Hematopoietic multipotent progenitor cell treated with erythropoietin and hydrocortisone succinate and interleukin-3 and kit ligand, for 17 days (in vitro differentiated cells): ENCODE measurements at places on chromosomes 16 and 17.

- DNase-seq: no peak
These were observed 13.1 kb upstream of the PLCG2 start for GRCh38 chr16:81765969-81766368.

DNA sequence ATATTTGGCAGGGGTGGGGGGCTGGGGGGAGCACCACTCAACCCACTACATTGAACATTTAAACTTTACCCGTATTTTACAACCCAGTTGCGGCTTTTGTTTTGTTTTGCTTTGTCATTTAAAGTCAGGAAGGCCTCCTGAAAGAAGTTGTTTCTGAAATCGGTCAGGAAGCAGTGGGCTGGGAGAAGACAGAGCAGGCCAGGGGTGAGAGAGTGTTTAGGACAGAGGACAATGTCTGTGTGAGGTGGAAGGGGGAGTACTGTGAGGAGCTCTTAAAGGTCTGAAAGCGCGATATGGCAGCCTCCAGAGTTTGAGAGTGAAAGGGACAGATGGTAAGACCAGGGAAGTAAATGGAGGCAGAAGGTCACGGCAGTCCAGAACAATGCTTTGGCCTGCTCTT is 6.1 kb upstream of the WFIKKN2 start:
- DNase-seq: no peak

DNA sequence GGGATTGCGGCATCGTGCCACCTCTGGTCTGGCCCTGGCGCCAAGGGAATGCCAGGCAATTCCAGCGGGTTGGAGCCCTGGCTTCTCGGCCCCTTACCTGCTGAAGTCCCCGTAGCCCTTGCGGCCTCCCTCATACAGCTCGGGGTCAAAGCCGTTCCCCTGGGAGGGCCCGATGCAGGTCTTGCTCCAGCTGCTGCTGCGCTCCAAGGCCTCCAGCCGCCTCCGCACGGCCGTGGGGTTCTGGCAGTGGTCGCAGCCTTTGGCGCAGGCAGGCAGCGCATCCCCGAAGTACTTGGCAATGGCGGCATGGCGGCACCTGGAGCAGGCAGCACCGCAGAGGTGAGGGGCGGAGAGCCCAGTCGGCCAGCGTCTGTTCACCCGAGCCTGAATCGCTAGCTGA is 1.9 kb upstream of the SMIM5 start:
- DNase-seq: no peak

- no peak for DNase-seq
These were observed 3.6 kb downstream of the CLEC19A start for GRCh38 chr16:19288872-19289799.

GRCh38 chr16:78509965-78510364 is 410.5 kb downstream of the WWOX start:
- DNase-seq: no peak

GRCh38 chr16:89292443-89293078 is 75.1 kb downstream of the ZNF778 start:
- no peak for DNase-seq

DNA sequence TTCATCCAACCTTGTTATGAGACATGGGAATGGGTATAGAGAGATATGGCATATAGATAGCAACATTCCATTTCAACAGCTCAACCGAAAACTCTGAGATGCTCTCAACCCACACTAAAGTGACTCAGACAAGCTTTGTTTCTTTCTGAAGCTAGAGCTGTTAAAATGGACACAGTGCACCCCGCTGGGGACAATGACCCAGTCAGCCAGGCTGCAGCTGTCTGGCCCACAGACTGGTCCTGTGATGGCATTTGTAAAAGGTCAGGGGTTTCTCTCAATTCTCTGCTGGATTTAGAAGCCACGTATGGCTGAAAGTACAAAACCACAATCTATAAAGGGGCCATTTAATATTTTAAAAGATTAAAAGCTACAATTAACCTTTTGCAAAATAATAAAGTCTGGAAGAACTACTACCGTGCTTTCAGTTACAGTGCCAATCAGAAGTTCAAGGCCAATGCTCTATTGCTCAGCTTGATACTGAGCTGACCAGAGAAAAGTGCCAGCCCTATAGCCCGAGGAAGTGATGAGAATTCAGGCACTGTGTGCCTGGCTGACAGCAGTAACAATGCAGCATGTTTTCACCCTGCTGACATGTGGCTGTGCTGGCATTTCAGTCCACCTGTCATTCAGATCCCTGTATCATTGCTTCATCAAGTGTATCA is 60.2 kb downstream of the TEX2 start:
- no peak for DNase-seq

DNA sequence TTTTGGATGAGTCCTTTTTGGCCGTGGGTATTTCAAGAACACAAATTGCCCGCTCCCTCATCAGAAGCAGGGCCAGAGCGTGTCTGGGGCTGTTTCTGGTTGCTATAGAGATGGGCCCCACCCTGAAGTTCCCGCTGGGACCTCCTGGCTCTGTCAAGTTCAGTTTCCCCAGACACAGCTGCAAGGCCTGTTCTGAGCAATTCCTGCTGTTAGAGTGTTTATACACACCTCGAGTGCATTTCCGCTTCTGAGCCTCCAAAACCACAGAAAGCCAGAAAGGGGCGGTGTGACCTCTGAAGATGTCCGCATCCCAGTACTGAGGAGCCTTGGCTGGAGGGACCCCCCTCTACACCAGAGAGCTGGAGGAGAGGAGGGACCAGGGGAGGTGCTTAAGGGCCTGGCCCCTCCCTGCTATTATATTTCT is 9.3 kb upstream of the WBP2 start:
- no peak for DNase-seq

DNA sequence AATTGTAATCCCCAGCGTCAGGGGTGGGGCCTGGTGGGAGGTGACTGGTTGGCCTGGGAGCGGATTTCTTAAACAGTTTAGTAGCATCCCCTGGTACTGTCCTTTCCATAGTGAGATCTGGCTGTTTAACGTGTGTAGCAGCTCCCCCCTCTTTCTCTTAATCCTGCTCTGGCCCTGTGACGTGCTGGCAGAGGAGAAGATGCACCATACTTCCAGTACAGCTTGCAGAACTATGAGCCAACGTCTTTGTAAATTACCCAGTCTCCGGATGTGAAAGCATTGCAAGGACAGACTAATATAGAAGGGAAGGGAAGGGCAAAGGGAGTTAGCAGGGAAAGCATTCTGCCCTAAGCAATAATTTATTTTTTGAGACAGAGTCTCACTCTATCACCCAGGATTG is 83.9 kb downstream of the RMI2 start:
- no peak for DNase-seq
